ENCODE measurements at places on chromosomes 3 and 15.

DNA sequence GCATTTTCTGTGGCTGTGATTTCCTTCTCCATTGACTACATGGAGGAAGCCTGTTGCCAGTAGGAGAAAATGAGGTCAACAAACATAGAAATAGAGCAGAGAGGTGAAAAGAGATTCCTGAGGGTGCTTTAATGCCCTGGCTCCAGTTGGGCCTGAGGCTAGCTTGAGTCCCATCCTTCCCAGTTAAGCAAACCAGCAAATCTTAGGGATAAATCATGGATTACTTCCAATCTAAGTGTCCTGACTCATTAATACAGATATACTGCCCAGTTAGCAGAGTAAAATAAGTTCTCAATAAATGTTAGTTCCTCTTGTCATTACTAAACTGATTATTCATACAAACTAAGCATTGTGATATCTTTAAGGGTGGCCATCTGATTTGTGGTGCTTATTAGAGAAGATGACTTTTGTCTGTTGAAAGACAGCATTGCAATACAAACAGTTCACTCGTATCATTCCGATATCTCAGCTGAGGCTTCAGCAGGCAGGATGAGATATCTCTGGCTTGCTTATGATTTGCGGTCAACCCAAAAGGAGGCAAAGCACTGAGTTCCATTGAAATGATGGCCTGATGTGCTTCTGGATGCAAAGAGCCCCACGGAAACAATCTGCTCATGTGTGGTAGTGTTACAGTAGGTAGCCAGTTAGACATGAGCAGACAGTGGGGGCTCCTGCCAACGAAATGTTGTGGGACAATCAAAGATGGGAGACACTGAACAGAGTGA is 6.6 kb upstream of the STARD5 start:
- no peak for DNase-seq

GRCh38 chr3:56645407-56645806 is 37.7 kb downstream of the TASOR start:
- no peak for DNase-seq

DNA sequence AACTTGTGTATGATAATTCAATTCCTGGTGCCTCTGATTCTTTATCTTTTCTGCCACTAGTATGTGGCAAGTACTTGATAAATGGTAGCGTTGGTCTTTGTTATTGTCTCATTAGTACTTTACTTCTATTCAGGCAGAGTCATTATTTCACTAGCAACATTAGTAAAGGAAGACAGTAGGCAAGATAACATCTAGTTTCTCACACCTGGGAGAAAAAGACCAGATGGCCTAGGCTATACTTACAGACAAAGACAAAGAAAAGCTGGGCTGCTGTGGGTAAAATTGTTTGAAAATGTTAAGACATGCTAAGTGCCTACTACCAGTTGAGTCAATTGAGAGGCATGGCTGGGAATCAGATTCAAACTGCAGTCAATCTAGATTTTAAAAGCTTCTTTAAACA is 198.7 kb upstream of the CMC1 start:
- no peak for DNase-seq

GRCh38 chr3:124559846-124560574 is 170.2 kb upstream of the UMPS start:
- no peak for DNase-seq

GRCh38 chr15:26475554-26475953 is 297.3 kb downstream of the GABRB3 start:
- no peak for DNase-seq

- DNase-seq: peak; percentile 15
These were observed 124.3 kb downstream of the CHSY1 start for GRCh38 chr15:101127506-101128076.

DNA sequence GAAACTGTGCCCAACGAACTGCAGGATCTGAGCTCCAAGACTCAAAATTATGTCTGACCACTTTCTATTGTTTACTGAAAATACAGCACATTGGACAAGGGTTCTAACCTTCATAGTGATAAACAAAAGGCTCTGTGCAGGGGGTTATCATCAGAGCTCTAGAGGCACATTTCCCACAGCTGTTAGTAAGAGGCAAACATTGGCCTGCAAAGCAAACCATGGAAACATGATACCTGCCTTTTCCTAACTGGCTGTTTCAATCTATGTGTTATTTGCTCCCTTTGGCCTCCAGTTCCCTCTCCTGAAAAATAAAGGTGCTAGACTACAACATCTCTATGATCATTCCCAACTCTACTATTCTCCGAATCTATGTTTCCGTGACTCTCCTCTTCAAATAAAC is 159.7 kb upstream of the ARHGEF26 start:
- no peak for DNase-seq
